CD4-positive, alpha-beta T cell treated with Interleukin-10 for 1 hour (primary cell): ENCODE measurements at places on chromosomes 6 and 20.

DNA sequence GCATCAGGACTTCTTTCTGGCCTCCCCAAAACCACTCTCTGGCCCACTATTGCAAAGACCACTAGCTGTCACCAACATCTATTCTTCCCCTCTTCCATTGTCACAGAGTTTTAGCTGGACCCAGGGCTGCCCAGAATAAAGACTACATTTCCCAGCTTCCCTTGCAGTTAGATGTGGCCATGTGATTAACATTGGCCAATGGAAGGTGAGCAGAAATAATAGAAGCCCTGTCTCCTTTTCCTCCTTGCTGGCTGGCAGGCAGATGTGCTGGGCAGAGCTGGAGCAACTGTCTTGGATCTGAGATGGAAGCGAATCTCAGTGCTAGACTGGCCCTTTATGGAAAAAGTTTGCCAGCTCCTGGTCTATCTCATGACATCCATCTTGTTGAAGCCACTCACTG lies 97.0 kb downstream of the KCNB1 start:
- no peak for DNase-seq

GRCh38 chr6:128827675-128828464 lies 55.1 kb upstream of the LAMA2 start:
- no peak for DNase-seq

- DNase-seq = no peak
Measured at GRCh38 chr6:11773581-11773980, 5.0 kb downstream of the ADTRP start.

- no peak for DNase-seq
Measured at GRCh38 chr20:35542990-35543389, 1.1 kb downstream of the ERGIC3 start.

GRCh38 chr20:22452442-22453011 lies 131.8 kb downstream of the FOXA2 start:
- no peak for DNase-seq

DNA sequence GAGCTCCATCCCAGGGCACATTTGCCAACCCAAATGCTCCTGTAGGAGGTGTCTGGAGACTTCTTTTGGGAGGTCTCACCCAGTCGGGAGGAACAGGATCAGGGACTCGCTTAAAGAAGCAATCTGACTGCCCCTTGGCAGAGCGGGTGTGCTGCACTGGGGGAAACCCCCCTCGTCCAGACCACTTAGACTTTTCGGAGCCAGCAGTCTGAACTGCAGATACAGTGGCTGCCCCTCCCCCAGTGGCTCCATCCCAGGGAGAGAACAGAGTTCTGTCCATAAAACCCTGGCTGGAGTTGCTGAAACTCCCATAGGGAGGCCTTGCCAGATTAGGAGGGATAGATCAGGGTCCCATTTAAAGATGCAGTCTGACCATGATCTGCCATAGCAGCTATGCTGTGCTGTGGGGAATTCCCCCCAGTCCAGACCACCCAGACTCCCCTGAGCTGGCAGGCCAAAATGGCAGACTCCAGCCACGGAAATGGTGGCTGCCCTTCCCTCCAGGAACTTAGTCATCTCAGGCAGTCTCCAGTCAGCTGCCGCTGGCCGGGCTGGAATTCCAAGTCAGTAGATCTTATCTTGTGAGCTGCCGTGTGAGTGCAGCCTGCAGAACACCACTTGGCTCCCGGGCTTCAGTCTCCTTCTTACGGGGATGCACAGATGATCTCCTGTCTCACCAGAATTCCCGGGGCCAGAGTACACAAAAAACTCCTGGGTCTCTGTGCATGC lies 278.1 kb upstream of the SASH1 start:
- no peak for DNase-seq

DNA sequence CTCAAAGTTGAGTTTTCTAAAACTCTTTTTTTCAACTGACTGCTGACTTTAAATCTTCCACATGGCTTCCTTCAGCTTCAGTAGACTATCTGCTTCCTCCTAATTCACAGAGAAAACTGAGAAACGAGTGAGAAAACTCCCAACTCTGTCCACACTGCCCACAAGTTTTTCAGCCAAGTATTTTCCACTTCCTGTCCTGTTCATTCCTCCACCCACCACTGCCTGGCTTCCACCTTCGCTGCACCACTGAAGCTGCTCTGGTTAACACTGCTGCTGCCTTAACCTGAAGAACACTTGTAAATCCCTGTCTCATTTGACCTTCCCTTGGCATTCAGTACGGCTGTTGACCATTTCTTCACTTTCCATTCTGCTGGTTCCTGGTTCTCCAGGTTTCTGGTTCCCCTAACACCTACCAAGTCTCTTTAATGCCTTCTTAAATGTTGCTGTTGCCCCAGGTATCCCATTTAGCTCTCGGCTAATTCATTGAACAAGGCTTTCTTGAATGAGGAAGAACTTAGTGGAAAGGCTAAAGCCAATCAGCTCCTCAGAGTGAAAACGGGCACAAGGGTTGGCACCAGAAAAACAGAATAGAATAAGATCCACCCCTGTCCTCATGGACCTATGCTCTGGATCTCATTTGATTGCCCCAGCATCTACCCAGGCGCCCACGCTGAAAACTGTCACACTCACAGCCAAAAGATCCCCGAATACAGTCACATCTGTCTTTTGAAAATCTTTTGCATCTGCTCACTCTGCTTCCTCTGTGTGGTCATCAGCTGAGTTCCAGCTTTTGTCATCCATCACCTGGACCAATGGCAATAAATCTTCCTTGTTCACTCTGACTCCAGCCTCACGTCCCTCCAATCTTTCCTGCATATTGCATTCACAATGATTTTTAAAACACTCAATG lies 104.4 kb upstream of the TAB2 start:
- DNase-seq = peak; percentile 13

DNA sequence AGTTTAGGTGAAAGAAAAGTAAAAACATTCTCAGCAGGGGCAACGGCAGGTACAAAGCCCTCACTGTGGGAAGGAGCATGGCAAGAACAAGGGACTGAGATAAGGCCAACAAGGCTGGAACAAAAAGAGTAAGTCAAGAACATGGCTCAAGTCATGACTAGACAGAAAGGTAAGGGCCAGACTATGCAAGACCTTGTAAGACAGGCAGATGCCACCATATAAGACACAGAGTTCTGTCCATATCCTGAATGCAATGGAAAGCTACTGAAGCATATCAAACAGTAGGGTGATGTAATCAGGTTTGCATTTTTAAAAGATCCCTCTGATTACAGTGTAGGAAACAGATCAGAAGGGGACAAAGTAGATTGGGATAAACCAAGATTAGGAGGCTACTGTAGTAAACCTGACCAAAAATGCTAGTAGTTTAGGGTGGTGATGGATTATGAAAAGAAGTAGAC lies 5.5 kb downstream of the REV3L start:
- DNase-seq = no peak

DNA sequence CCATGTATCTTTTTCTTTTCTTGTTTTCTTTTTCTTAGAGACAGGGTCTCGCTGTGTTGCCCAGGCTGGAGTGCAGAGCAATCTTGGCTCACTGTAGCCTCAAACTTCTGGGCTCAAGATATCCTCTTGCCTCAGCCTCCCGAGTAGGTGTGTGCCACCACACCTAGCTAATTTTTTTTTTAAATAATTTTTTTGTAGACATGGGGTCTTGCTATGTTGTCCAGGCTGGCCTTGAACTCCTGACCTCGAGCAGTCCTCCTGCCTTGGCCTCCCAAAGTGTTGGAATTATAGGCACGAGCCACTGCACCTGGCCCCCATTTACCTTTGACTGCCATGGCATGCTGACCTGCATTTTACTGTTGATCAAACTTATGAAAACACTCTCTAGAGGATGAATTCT lies 198.6 kb downstream of the SOX4 start:
- no peak for DNase-seq

DNA sequence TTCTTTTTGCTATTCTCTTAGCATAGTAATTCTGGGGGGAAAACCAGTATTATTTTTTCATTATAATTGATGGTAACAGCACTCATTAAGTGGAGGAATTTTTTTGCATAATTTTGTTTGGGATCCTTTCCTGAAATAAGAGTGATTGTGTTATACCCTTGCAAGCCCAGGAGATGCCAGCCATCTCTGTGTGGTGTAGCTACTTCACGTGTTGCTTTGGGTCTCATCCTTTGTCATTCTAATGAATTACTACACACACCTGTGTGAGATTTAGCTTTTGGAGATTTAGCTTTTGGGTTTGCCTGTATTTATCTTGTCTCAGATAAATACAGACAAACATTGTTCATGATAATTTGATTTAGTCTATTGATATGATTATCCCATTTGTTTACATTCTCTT lies 76.5 kb downstream of the SH3BGRL2 start:
- no peak for DNase-seq

- no peak for DNase-seq
Measured at GRCh38 chr6:33784787-33785186, 4.1 kb downstream of the LEMD2 start.

DNA sequence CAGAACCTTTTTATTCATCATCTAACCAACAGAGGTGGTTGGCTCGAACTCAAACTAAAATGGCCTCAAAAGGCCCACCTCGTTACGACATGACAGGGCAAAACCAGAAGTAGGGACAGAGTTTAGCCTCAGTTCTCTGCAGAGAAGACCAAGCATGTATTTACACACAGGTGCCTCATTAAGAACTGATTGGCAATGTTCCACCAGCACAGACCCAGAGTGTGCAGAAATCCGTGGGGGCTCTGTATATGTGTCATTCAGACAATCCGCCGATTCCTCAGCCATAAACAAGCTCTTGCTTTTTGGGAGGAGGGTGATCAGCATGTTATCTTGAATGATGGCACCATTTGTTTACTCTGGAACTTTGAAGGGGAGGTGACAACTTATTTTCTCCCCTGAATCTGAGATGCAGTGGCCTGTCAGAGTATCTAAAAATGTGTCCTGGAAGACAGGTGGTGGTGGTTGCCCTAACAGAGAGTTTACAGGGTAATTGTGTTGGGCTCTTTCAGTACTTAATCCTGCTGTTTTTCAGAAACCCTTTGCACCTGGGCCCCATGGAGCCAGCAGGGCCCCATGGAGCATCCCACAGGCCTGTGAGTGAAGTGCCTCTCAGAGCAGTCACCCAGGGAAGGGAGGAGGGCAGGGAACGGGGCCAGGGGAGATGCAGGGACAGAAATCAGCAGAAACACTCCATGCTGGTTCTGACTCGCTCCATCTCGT lies 29.1 kb upstream of the C20orf203 start:
- no peak for DNase-seq

- no peak for DNase-seq
Measured at GRCh38 chr6:3414327-3415081, 42.3 kb downstream of the SLC22A23 start.

GRCh38 chr6:2877960-2878359 lies 25.1 kb downstream of the SERPINB9 start:
- peak; percentile 51 for DNase-seq

- no peak for DNase-seq
Measured at GRCh38 chr20:50284811-50285375, 94.3 kb downstream of the CEBPB start.

DNA sequence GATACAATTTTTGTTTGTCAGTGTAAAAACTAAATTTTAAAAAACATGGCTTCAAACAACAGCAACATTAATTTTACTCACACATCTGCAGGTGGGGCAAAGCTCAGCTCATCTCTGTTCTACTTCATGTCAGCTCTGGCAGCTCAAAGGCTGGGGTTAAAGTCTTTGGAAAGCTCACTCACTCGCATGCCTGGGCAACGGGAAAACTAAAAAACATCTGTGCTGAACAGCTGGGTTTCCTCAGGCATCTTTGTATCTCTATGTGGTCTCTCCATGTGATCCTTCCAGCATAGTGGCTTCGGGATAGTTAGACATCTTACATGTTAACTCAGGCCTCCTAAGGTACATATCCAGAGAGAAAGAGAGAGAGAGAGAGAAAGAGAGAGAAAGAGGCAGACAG lies 499.6 kb downstream of the RFPL4B start:
- no peak for DNase-seq

DNA sequence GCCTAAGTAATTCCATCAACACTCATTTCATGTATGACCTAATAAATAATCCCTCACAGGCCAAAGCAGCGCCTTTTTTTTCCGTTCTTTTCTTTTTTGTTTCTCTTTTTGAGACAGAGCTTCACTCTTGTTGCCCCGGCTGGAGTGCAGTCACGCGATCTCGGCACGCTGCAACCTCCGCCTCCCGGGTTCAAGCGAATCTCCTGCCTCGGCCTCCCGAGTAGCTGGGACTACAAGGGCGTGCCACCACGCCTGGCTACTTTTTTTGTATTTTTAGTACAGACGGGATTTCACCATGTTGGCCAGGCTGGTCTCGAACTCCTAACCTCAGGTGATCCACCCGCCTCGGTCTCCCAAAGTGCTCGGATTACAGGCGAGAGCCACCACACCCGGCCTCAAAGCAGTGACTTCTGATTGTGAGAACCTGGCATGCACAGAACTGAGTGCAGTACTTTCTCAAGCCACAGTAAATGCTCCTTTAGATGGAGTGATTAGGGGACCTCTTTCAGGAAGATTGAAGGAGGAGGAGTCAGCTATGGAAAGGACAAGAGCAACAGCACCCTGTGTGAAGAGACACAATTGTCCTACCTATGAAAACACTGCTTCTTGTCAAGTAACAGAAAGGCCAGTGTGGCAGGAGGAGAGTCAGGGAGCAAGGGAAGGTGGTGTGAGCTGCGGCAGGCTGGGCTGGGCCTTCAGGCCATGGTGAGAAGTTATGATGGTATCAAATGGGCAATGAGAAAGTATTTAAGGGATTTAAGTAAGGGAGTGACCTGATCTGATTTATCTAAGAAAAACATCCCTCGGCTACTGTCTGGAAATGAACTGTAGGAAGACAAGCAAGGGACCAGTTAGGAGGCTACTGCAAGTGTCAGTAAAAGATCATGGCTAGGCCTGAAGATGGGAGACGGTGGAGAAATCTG lies 1.7 kb upstream of the SCAF8 start:
- no peak for DNase-seq

DNA sequence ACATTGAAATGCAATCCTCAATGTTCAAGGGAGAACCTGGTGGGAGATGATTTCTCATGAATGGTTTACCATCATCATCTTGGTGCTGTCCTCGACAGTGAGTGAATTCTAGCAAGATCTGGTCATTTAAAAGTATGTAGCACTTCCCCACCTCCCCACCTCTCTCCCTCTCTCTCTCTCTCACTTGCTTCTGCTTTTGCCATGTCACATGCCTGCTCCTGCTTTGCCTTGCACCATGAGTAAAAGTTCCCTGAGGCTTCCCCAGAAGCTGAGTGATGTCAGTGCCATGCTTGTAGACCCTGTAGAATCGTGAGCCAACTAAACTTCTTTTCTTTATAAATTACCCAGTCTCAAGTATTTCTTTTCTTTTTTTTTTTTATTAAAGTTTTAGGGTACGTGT lies 60.5 kb downstream of the DST start:
- no peak for DNase-seq

DNA sequence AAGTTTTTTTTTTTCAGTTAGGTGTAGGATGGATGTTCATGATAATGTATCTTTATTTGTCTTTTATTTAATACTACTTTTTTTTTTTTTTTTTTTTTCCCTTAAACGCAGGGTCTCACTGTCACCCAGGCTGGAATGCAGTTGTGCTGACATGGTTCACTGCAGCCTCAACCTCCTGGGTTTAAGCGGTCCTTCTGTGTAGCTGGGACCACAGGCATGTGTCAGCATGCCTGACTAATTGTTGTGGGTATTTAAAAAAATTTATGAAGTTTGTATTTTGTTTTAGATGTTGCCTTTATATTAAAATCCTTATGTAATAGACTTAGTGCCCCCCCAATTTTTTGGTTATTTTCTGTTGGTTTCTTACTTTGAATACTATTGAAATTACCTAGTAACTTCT lies 42.6 kb downstream of the NCOA3 start:
- DNase-seq = no peak
